ENCODE measurements at places on chromosomes 7 and 10. TPM values are rescaled to one million over a fixed set of nuclear protein-coding genes. Genes with fewer than 3 reads are reported as not detected.

Gene NEUROG3
- not detected for total RNA-seq

GRCh38 chr10:69892406-69892805, 90.7 kb downstream of the COL13A1 start:
- H3K27ac ChIP-seq, result no peak overlapping the region
- DNase-seq, result peak; percentile 59
- H3K4me1 ChIP-seq, result peaks cover 6% of the 10 kb centered on the region
- no peak overlapping the region for H3K4me3 ChIP-seq
- no peaks in the 10 kb centered on the region for H3K36me3 ChIP-seq

- H3K4me1 ChIP-seq, result peaks cover 10% of the 10 kb centered on the region
- no peak overlapping the region for H3K27ac ChIP-seq
- no peak overlapping the region for H3K4me3 ChIP-seq
Observed at GRCh38 chr10:74683621-74684364, 142.6 kb upstream of the KAT6B start.

Gene RHBDD2
- 68.9 TPM for total RNA-seq

DNA sequence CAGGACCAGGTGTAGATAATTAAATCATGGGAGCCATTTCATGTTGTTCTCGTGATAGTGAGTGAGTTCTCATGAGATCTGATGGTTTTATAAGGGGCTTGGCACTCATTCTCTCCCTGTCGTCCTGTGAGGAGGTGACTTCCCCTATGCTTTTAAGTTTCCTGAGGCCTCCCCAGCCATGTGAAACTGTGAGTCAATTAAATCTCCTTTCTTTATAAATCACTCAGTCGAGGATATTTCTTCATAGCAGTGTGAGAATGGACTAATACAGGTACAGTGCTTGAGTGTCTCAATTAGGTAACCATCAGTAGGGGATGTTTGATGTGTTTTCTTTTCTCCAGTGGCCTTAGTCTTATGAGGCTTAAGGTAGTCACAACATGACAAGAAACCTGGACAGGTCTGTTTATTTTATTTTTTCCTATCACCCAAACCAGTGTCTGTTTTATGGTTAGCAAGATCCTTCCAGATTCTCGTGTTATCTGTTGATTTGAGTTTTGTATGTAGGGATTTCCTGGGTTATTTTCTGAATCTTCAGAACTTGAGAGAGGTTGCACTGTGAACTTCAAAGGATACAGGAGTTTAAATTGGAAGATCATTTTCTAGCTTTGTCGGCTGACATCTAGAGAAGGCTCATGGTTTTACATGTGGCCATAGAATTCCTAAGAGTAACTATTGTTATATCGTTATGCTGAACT, 32.1 kb downstream of the UMAD1 start:
- no peak for DNase-seq
- no peaks in the 10 kb centered on the region for H3K27me3 ChIP-seq
- H3K36me3 ChIP-seq, result no peaks in the 10 kb centered on the region
- H3K27ac ChIP-seq, result no peak overlapping the region
- peaks cover 4% of the 10 kb centered on the region for H3K4me1 ChIP-seq

DNA sequence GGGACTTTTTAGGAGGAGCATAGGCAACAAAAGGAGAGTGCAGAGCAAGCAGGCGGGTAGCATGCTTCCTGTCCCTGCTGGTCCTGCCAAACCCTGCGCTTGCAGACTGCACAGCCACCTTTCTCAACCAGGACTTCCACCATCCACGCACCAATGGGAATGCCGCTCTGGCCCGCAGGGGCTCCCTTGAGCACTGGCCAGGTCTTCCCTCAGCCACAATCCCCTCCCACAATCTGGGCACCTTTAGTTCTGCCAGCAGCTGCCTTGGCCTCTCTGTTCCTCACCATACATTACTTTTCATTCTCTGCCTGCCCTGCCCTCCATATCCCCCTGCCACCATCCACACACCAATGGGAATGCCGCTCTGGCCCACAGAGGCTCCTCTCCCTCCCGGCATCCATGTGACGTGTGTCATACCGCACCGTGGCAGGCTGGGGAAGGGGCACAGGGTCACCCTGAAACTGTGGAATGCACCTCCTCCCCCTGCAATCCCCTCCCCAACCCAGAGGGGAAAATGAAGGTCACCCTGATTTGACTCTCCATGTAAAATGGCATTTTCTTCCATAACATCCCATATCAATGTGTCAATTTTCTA, 97.3 kb upstream of the MACROH2A2 start:
- no peaks in the 10 kb centered on the region for H3K27me3 ChIP-seq
- H3K4me3 ChIP-seq, result no peak overlapping the region
- no peak overlapping the region for H3K27ac ChIP-seq
- no peaks in the 10 kb centered on the region for H3K36me3 ChIP-seq
- H3K4me1 ChIP-seq, result peaks cover 23% of the 10 kb centered on the region
- no peak for DNase-seq

- DNase-seq, result peak; percentile 50
- H3K36me3 ChIP-seq, result no peaks in the 10 kb centered on the region
- H3K27ac ChIP-seq, result no peak overlapping the region
- H3K4me3 ChIP-seq, result no peak overlapping the region
- peaks cover 18% of the 10 kb centered on the region for H3K4me1 ChIP-seq
Observed at GRCh38 chr10:79490400-79491142, 21.8 kb upstream of the EIF5AL1 start.

DNA sequence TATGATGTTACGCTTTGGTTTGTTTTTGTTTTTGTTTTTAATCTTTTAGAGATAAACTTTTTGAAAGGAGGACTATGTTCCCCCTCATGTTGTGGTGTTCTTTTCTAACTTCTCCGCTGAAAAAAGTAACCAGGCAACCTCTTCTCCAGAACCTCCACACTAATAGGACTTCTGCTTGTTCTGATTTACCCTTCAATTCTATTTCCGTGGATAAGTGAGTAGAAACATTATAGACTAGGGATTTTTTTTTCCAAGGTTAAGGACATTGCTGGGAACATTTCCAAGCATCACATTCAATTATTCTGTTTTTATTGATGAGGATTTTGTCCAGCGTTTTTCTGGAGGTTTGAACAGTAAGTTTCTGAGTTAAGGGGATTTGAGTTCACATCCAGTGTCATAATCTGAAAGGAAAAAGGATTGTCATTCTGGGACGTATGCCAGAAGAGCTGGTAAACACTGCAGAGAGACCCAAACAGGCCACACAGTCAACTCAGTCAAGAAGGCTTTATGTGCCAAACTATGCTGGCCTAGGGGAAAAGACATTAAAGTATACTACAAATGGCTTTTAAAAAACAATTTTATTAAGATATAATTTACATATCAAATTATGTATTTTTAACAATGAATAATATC, 28.3 kb upstream of the RALA start:
- no peaks in the 10 kb centered on the region for H3K4me1 ChIP-seq
- H3K36me3 ChIP-seq, result no peaks in the 10 kb centered on the region
- H3K4me3 ChIP-seq, result no peak overlapping the region
- H3K27me3 ChIP-seq, result no peaks in the 10 kb centered on the region

Gene EPO
- total RNA-seq, result not detected

GRCh38 chr7:127799535-127800305, 147.7 kb downstream of the SND1 start:
- H3K36me3 ChIP-seq, result no peaks in the 10 kb centered on the region
- no peak overlapping the region for H3K27ac ChIP-seq
- H3K4me1 ChIP-seq, result no peaks in the 10 kb centered on the region

DNA sequence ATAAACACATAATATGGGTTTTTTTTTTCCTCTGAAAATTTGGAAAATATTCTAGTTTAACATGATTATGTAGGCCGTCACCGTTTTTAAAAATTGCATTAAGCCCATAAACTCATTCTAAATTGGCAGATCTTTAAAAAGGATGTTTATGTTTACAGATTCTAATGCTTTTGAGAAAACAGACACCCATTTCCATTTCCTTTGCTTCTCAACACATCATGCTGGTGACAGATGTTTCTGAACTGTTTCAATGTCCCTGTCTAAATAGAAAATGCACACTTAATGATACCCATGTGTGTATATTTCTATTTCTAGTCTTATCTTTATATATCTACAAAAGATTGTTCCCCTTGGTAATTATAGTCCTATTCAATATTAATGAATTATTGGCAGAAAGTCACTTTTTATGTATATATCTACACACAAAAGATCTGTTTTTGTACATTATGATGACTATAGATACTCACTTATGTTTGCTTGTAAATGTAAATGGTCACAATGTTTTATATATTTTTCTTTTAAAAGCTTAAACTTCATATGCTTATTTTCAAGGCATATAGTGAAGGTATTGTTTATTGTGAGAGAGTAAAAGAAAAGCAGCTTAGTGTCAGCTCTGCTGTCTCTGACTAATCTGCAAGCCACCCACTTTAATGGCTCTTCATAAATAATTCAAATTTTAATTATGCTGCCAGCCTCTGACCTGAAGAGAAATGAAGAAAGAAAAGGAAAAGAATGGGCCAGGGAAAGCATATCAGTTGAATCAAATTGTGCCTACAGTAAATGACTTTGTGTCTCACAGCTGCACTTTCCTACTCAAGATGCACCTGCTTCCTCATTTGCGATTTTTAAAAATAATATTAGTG, 179.4 kb downstream of the CACNA2D1 start:
- DNase-seq, result no peak
- no peaks in the 10 kb centered on the region for H3K36me3 ChIP-seq
- H3K27me3 ChIP-seq, result no peaks in the 10 kb centered on the region
- H3K4me1 ChIP-seq, result no peaks in the 10 kb centered on the region
- no peak overlapping the region for H3K27ac ChIP-seq

- no peak overlapping the region for H3K4me3 ChIP-seq
- H3K27ac ChIP-seq, result no peak overlapping the region
- H3K27me3 ChIP-seq, result no peaks in the 10 kb centered on the region
- H3K4me1 ChIP-seq, result peaks cover 28% of the 10 kb centered on the region
Observed at GRCh38 chr7:140317597-140317996, 80.7 kb downstream of the SLC37A3 start.

GRCh38 chr10:128287921-128288320, 161.7 kb upstream of the MKI67 start:
- no peaks in the 10 kb centered on the region for H3K36me3 ChIP-seq
- no peak for DNase-seq
- H3K27me3 ChIP-seq, result no peaks in the 10 kb centered on the region
- H3K4me3 ChIP-seq, result no peak overlapping the region

- peak; percentile 26 for DNase-seq
- H3K4me3 ChIP-seq, result no peak overlapping the region
- no peak overlapping the region for H3K27ac ChIP-seq
- peaks cover 31% of the 10 kb centered on the region for H3K4me1 ChIP-seq
Observed at GRCh38 chr7:49773936-49774458, 559 bp downstream of the VWC2 start.

Gene INMT
- 19.9 TPM for total RNA-seq

DNA sequence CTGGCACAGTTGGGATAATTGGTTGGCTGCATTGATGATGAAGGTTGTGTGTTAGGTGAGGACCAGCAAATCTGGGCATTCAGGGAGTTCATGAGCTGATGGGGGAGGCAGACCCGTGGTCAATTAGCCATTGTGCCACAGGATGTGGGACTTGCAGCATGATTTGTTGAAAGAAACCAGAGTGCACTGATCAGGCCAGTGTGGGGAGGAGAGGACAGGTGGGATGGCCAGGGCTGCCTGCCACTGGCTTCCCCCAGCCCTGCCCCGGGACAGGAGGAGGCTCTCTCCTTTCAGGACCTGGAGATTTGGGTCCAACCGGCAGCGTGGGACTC, 4.3 kb downstream of the CLIP2 start:
- H3K27ac ChIP-seq, result no peak overlapping the region
- no peak overlapping the region for H3K4me3 ChIP-seq
- H3K4me1 ChIP-seq, result peaks cover 23% of the 10 kb centered on the region
- H3K27me3 ChIP-seq, result no peaks in the 10 kb centered on the region

- DNase-seq, result no peak
- no peaks in the 10 kb centered on the region for H3K27me3 ChIP-seq
- H3K36me3 ChIP-seq, result no peaks in the 10 kb centered on the region
- no peak overlapping the region for H3K4me3 ChIP-seq
Observed at GRCh38 chr7:84829719-84830118, 357.1 kb downstream of the SEMA3D start.

GRCh38 chr7:103075337-103075918, 488 bp downstream of the ARMC10 start:
- H3K27ac ChIP-seq, result peak overlapping the region; percentile 81
- peaks cover 6% of the 10 kb centered on the region for H3K4me1 ChIP-seq

Gene CDHR1
- total RNA-seq, result not detected

DNA sequence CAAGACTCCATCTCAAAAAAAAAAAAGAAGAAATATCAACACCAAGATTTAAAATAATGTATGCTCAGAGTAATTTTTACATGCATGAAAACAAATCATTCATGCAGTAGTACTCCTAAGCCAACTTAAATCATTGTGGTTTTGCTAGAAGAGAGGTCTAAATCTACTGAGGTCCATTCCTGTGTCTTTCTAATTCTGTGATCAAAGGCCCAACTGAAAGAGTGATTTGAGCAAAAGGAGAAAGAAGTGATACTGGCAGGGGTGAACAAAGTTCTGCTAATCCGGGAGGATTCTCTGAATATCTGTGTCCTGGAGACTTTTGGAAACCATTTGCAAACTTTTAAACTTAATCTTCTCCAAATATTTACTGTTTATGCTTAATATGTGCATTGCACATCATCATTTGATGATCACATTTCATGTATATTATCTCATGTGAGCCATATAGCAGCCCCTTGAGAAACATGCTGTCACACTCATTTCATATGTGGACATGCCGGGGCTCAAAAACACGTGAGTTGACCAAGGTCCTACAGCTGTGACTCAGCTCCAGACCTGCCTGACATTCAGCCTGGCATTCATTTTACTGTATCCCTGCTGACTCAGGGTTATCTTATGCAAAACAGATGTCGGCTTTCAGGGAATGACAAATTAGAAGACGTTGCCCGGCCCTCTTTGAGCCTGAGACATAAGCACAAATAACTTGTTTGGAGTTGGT, 76.4 kb downstream of the FAM107B start:
- H3K4me3 ChIP-seq, result no peak overlapping the region
- no peaks in the 10 kb centered on the region for H3K4me1 ChIP-seq
- H3K36me3 ChIP-seq, result no peaks in the 10 kb centered on the region
- H3K27ac ChIP-seq, result no peak overlapping the region

Gene WASHC2C
- 37.7 TPM for total RNA-seq

- peaks cover 47% of the 10 kb centered on the region for H3K36me3 ChIP-seq
- no peak overlapping the region for H3K4me3 ChIP-seq
- H3K4me1 ChIP-seq, result no peaks in the 10 kb centered on the region
- no peaks in the 10 kb centered on the region for H3K27me3 ChIP-seq
Observed at GRCh38 chr7:44565795-44566559, 7.7 kb downstream of the DDX56 start.

DNA sequence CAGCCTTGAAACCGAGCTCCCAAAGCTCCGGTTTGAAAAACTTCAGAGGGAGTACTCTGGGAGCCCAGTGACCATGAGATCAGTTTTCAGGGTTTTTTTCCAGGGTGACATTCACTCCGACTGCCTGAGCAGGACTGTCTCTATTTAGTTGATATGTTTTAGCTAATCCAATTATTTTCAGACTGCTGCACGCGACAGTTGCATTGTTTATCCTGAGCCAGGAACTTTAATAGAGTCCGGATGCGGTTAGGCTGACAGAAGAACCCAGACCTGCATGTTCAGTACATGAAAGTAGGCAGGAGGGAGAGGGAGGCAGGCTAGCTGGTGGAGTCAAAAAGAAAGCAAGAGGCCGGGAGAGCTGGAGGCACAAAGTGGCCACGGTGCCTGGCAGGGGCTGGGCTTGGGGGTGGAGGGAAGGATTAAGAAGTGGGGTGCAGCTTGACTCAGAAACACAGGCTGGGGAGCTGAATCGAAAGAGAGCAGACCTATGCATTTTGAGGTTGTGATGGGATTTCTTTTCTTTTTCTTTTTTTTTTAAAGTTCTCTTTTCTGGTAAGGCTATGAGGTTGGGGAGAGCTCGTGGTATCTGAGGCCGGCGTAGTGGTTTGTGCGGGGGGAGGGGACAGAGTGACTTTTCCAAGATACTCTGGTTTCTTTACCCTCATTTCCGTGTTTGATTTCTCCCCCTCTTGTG, 5.7 kb downstream of the GATA3 start:
- no peak for DNase-seq
- H3K4me1 ChIP-seq, result no peaks in the 10 kb centered on the region
- H3K4me3 ChIP-seq, result no peak overlapping the region
- no peak overlapping the region for H3K27ac ChIP-seq
- no peaks in the 10 kb centered on the region for H3K36me3 ChIP-seq
